ENCODE measurements at places on chromosomes 11 and 22. TPM values are rescaled to one million over a fixed set of nuclear protein-coding genes. Genes with fewer than 3 reads are reported as not detected.
A peak's percentile ranks its signal among the peaks of the same experiment; 100 is the strongest.

ASCL2 gene
- 1.7 TPM for total RNA-seq

DNA sequence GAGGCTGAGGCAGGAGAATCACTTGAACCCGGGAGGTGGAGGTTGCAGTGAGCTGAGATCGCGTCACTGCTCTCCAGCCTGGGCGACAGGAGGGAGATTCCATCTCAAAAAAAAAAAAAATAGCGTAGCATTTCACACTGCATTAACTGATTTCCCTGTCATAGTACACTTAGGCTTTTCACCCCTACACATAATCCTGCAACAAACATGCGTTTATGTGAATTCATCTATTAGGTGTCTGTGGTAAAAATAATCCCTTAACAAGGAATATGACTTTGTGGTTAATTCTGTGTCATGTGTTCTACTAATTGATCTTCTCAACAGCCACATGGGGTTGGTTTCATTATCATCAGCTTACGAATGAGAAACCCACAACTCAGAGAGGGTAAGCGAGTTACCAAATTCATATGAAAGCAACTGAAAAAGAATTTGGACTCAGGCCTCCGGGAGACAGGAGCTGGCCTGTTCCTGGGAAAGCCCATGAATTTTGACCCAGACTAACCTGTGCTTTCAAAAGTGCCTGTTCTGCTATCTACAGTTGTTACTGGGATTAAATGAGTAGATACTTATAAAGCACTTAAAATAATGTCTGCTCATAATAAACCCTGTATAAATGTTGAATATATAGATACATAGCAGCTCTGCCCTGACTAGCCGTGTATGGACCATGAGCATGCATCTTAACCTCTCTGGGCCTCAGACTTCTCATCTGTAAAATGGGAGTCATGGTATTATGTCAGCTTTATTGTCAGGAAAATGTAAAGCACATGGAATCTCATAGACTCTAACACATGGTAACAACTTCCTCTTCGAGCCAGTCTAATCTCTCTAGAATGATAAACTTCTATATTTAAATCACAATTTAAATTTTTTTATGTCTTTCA, 36.6 kb downstream of the KCNJ1 start:
- no peak for DNase-seq
- H3K4me1 ChIP-seq, result peaks cover 42% of the 10 kb centered on the region
- H3K27me3 ChIP-seq, result no peaks in the 10 kb centered on the region
- no peaks in the 10 kb centered on the region for H3K36me3 ChIP-seq

JHY gene
- 10.4 TPM for total RNA-seq

OR52E8 gene
- total RNA-seq, result not detected

DNA sequence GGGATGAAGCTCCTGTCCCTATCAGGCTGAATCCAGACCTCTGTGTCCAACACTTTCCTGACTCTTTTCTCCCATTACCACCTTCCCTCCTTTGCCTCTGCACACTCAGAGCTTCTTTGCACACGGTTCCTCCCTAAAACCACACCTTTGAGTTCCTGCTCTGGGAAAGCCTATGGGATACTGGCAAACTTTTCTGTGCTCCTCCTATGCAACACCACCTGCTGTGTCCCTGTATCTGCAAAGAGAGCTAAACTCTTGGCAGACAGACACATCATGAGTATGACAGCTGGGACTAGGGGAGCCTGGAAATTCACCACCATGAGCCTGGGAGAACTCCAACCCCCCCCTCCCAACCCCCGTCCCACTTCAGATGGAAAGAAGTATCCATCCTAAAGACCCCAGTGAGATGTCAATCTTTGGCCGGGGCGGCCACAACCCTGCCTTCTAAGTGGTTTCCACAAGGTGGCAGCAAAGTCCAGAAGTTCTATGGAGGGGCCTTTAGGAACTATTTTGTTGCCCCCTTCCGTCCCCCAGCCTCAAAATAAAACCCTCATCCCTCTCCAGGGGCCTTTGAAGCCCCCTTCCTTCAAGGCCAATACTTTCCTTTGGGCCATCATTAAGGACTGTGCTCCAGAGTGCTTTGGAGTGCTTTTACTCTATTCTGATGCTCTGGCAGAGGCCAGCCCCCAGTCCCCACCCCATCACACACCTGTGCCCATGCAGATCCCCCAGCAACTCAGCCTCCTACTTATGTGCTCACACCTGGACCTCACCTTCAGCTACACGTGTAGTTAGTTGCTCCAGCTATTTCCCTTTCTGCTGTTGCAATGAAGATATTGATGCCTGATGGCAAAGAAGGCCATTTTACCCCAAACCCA, 19.4 kb downstream of the HTR3A start:
- peaks cover 48% of the 10 kb centered on the region for H3K27me3 ChIP-seq
- no peak overlapping the region for H3K27ac ChIP-seq
- H3K36me3 ChIP-seq, result no peaks in the 10 kb centered on the region
- H3K4me3 ChIP-seq, result no peak overlapping the region
- H3K4me1 ChIP-seq, result no peaks in the 10 kb centered on the region
- no peak for DNase-seq

DNA sequence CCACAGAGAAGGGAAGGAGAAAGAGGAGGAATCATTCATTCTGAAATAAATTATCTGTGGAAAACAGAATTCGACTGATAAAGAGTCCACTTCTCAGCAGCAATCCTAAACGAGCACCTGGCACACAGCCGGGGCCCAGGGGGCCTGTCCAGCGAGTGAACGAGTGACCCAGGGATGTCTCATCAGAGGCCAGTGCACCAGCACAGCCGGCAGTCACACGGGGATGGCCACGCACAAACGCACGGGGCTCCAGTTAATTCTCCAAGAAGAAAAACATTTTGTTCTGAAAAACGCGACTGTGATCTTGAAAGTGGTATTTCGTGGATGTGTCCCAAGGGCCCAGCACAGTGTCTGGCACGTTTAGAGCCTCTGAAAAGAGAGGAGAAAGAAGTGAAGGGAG, 154.6 kb downstream of the BRD1 start:
- H3K27ac ChIP-seq, result no peak overlapping the region
- H3K4me3 ChIP-seq, result no peak overlapping the region
- peaks cover 10% of the 10 kb centered on the region for H3K4me1 ChIP-seq
- H3K36me3 ChIP-seq, result no peaks in the 10 kb centered on the region
- peak; percentile 6 for DNase-seq

Data from lower lobe of right lung (tissue), 2 donors.